ENCODE measurements at places on chromosomes 16 and 17.

GRCh38 chr16:6027733-6028132, 930.1 kb upstream of the EEF2KMT start:
- DNase-seq: no peak

DNA sequence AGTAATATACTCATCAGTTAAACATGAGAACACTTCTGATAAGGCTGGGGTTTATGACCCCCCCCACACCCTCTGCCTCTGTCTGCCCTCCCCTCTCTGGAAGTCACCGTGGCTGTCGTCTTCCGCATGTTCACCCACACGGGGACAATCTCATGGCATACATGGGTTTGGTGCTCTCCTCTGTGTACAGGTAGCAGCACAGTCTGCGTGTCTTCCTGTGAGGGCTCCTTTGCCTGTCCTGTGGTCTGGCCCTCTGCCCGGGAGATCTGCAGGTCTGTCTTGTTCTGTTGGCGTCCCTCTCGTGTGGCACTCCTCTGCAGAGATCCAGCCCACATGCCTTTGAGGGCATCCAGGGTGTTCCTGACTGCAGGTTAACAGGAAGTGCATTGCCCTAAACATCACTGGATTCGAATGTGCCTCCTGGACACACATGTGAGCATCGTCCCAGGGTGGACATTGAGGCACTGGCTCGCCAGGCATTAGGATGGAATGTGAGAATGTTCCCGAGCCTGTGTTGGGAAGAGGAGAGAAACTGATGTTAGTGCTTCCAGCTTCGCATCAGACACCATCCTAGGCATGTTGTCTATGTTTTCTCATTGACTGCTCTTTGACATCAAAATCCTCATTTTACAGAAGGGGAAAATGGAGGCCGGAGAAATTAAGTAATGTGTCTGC, 54.5 kb downstream of the NKD1 start:
- DNase-seq: peak; percentile 5

- no peak for DNase-seq
These were observed 55.4 kb downstream of the NLK start for GRCh38 chr17:28097901-28098300.

DNA sequence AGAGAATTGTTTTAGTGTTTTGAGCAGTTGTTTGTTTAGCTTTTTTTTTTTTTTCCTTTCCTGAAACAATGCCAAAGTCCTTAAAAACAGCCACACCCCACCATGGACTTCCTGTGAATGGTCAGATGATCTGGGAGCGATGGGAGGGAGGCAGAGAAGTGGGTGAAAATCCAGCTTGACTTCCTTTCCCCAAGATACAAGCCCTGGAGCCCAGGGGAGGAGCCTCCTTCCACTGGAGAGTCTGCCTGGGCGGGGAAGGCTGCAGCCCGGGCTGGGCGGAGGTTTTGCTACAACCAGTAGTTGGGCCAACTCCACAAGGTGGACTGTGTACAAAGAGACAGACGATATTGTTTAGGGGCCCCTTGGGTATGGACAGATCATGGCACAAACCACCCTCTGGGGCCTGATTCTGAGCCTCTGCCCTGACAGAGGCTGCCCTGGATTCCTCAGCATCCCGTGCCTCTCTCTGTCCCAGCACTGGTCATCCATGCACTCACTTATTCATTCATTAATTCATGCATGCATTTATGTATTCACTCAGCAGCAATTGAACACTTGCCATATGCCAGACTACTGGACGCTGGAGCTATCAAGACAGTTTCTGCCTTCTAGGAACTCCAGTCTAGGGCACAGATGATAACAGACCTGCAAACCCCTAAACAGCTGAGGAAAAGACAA, 29.8 kb downstream of the WSB1 start:
- peak; percentile 56 for DNase-seq

GRCh38 chr17:27544350-27545131, 86.4 kb upstream of the LGALS9 start:
- DNase-seq: no peak

GRCh38 chr16:83356266-83356665, 451.5 kb upstream of the HSBP1 start:
- peak; percentile 16 for DNase-seq

- no peak for DNase-seq
These were observed 265.7 kb upstream of the KCNJ16 start for GRCh38 chr17:69809331-69809730.

DNA sequence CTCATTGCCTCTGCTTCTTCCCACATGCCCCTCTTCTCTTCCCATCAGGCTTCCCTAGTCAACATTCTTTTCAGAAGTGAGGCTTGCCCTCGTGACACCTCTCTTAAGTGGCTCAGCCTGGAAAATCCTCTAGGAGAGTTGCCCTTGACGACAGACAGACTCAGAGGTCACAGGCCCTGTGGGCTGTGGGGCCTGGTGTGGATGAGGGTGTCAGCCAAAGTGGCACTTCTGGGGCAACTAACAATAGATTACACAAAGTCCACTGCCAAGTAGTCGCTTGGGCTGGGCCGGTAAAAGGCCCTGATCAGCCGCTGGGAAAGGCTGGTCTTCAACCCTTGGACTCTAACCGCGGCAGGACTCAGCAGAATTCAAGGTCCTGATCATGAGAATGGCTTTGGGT, 33.7 kb upstream of the METTL16 start:
- no peak for DNase-seq

- DNase-seq: no peak
These were observed 1.2 kb downstream of the RASD1 start for GRCh38 chr17:17494870-17495535.

DNA sequence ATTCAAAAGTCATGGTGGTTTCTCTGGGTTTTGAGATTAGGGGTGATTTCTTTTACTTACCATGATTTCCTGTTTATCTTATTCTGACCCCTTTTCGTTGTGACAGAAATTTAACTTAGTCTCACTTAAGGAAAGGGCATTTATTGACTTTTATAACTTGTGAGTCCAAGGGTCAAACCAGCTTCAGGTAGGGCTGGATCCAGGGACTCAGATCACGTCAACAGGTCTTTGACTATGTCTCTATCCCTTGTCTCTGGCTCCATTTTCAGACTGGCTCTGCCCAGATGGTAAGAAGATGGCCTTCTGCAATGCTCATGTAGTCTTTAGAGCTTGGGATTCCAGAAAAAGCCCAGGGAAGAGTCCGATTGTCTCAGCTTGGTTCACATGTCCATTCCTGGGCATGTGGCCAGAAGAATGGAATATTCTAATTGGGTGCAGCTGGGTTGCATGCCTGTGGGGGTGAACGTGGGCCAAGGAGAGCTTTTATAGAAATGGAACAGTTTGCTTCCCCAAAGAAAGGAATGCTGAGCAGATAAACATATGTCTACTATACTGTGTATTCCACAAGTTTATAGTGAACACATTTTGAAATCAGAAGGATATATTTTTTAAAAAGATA, 13.4 kb downstream of the USP43 start:
- no peak for DNase-seq

- DNase-seq: no peak
These were observed 53.4 kb downstream of the NUP93 start for GRCh38 chr16:56783344-56783743.

DNA sequence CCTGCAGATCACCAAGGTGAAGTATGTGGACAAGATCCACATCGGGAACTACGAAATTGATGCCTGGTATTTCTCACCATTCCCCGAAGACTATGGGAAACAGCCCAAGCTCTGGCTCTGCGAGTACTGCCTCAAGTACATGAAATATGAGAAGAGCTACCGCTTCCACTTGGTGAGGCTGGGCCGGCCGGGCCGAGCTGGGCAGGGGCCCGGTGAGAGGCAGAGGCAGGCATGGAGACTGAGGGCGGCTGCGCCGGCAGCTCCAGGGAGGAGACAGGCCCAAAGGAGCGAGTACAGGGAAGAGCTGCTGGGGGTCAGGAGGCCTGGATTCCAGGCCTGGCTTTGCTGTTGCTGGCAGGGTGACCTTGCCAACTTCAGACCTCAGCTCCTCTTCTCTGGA, 8.3 kb downstream of the PRSS8 start:
- peak; percentile 20 for DNase-seq

- no peak for DNase-seq
These were observed 462.6 kb upstream of the MAF start for GRCh38 chr16:80063031-80063712.

DNA sequence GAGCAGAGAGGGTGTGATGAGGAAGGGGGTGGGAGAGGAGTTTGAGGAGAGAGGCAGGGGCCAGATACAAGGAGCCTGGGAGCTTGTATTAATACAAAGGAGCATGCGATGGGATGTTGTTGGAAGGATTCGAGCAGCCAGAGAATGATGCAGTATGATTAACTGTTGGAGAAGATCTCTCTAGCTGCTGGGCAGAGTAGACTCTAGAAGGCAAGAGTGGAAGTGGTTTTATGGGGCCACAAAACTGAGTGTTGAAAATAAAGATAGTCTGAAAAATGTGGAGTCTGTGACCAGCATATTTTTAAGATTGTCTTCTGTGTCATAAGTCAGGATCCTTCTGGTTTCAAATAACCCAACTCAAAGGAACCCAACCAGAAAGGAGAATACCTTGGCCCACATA, 98.3 kb downstream of the MSI2 start:
- no peak for DNase-seq

DNA sequence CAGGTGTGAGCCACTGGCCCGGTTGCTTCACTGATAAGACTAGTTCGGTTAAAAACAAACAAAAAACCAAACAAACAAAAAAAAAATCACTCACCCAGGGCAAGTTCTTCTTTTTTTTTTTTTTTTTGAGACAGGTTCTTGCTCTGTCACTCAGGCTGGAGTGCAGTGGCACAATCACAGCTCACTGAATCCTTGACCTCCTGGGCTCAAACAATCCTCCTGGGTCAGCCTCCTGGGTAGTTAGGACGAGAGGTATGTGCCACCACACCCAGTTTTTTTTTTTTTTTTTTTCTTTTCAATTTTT, 119.5 kb upstream of the CORO6 start:
- no peak for DNase-seq

DNA sequence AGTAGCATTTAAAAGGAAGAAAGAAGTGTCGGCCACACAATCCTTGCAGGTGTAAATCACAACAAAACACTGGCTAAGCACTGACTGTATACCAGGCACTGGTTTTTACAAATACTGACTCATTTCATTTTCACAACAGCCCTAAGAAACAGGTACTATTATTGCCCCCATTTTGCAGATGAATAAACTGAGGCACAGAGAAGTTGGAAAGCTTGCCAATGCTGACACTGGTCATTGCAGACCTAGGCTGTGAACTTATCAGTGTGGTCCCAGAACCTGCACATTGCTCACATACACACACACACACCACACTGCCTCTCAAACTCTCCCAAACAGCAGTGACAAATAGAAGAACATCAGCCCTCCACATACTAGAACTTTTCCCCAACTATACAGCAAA, 37.6 kb downstream of the CDYL2 start:
- DNase-seq: no peak

- DNase-seq: no peak
These were observed 5.2 kb downstream of the SLFN11 start for GRCh38 chr17:35368081-35368830.
